ENCODE measurements at places on chromosomes 3 and 15.

GRCh38 chr3:157671656-157672055 is 168.4 kb upstream of the VEPH1 start:
- no peak for DNase-seq

DNA sequence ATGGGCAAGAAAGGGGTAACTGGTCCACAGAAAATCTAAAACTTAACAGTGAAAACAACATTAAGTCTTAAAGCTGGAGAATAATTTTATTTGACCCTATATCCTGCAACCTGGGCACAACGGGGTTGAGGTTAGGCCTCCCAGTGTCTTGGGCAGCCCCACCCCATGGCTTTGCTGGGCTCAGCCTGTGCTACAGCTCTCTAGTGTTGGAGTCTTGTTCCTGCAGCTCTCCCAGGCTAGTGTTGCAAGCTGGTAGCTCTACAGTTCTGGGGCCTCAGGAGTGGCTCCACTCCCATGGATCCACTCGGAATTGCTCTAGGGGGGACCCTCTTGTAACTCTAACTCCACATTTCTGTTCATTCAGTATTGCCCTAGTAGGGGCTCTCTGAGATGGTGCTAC is 24.9 kb upstream of the GNB4 start:
- DNase-seq: no peak

DNA sequence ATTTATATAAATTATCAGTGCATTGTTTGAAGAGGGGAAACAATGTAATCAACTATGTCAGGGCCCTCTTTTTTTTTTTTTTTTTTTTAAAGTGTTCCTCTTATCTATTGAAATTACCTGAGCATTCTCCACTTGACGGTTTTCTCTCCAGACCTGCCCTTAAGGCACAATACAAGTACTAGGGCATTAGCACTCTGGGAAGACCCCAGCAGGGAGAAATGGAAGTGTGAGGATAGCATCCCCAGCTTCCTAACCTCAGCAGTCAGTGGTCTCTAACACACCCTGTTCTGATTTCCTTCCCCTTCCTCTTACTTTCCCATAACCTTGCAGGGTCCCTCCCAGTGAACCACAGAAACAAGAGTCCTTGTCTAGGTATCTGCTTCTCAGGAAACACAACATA is 458.3 kb upstream of the ARL6 start:
- no peak for DNase-seq

DNA sequence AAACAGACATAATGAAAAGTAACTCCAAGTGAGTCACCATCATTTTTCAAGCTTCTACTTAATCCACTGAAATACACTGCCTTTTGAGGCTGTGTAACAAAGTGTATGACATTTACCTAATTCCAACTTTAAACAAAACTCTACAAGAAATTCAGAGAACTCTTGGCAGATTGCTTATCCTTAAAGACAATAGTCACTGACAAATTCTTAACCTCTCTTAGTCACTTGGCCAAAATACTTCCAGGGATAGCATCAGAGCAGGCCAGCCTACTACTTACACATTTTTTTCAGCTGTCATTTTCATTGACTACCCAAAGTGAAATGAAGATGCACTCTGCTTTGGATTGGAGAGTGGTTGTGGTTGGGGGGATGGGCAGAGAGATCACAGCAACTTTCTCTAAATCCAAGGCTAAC is 3.6 kb downstream of the WWTR1 start:
- no peak for DNase-seq

- DNase-seq: no peak
Measured at GRCh38 chr3:136276049-136276755, 26.1 kb downstream of the PCCB start.

GRCh38 chr15:56732135-56732885 is 999 bp downstream of the ZNF280D start:
- DNase-seq: no peak

DNA sequence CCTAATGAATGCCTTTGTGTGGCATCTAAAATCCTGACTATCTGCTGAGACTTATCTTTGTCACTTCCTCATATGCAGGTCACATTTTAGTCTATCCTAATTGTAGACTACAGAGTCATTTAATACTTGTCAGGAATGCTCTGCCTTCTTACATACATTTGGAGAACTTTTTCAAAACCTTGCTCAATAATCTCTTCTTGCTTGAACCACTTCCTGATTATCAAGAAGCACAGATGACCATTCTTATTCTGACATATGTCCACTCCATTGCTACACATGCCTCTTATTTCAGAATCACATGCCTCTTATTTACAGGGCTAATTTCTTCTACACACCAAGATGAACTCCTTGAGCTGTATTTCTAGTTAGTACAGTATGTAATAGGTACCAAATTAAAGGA is 400.3 kb downstream of the TBC1D5 start:
- no peak for DNase-seq

DNA sequence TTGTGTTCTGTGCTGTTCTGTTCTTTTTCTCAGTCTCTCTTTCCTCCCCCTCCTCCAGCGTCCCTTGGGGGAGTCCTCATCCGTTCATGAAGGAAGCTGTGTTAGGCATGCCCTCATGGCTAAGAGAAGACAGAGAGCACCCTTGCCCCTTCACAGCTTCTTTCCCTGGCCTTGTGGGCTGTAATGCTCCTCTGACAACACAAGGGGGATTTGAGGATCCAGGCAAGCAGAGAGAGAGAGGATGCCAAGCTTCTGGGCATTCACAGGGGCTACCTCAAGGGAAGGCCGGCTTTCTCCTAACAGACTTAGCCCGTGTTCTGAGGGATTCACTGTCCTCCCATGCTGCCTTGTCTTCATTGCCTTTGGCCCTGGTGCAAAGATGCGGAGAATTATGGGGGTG is 389.5 kb downstream of the LRTM1 start:
- DNase-seq: no peak

DNA sequence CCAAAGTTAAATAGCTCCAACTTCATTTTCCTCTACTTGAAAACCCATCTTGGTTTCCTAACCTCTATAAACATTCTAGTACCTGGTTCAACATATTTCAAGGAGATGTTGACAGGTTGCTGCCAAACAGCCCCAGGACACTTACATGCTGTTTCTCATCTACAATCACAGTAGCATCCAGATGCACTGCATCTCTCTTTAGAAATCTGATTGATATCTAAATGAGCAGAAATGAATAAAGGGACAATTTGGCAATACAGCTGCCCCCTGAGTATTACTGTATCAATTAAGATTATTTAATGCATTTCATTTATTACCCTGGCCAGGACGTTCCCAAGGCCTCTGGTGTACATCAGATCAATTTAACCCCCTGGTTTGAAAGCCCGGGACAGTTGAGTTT is 74.0 kb downstream of the SSR3 start:
- DNase-seq: no peak

GRCh38 chr15:60966316-60966715 is 262.8 kb downstream of the RORA start:
- DNase-seq: no peak

Data from H54 (cell line).